ENCODE measurements at places on chromosomes 12 and 14. TPM values are rescaled to one million over a fixed set of nuclear protein-coding genes. Genes with fewer than 3 reads are reported as not detected.

C12orf42 gene
- not detected for polyA plus RNA-seq

CD69 gene
- polyA plus RNA-seq = not detected

SIX6 gene
- not detected for polyA plus RNA-seq

GRCh38 chr12:113329022-113329790 lies 5.7 kb downstream of the SLC8B1 start:
- DNase-seq = no peak

DNA sequence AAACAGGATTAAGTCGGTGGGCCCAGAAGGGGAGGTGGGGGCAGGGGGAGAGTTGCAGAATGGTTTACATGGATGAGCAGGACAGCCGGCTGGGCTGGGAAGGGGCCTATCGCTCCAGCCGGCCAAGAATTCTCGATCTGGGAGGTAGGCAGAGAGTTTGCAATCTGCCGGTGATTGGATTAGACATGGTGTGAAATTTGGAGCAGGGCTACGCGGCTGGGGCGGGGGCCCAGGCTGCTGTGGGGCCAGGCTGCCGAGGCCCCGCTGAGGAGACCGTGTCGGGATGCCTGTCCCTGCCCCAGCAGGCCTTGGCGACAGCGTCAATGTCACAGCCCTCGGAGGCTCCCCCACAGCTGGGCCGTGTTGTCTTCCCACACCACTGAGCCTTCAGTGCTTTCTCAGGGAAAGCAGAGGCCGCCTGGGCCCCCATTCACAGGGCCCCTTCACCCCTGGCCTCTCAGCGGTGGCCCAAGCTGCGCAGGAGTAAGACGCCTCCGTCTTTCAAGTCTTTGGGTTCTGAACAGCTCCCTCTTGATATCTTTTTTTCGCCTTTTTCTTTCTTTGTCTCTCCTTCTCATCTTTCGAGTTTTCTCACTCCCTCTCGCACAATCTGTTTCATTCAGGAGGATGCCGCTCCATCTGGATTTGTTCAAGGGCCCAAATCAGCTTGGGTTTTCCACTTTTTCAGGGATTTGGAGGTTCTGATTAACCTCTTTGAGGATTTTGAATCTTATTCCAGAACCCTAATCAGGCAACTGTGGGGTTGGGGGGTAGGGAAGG lies 117.5 kb upstream of the PARP11 start:
- no peak for DNase-seq

DNA sequence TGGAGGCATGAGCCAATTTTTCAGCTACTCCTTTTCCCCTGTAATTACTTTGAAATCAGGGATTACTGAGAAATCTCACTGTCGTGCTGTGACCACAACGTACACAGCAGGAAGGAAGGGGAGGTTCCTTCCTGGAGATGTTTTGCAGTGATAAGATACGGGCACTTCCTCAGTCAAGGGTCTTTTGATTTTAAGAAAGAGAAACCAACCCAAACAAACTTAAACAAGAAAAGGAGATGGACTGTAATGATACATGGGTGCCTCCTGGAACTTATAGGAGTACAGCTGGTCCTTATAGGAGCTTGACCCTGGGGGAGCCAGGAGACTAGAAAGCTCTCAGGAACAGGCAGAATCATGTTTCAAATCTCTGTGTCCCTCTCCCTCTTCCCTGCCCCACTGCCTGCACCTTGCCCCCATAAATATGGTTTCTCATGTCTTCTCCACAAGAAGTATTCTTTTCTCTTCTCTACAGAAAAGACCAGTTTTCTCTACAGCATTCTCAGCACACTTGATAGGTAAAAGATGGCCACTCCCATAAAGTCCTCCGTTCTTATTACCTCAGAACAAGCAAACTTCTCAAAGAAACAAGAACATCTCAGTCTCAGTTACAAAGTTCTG lies 281.1 kb upstream of the AMIGO2 start:
- no peak for DNase-seq

Measured in SK-N-SH (cell line).